ENCODE measurements at places on chromosomes 3 and 15.

GRCh38 chr3:79366414-79366813, 401.4 kb downstream of the ROBO1 start:
- no peak for DNase-seq

GRCh38 chr15:95254263-95254662, 1022.9 kb downstream of the MCTP2 start:
- DNase-seq: no peak

DNA sequence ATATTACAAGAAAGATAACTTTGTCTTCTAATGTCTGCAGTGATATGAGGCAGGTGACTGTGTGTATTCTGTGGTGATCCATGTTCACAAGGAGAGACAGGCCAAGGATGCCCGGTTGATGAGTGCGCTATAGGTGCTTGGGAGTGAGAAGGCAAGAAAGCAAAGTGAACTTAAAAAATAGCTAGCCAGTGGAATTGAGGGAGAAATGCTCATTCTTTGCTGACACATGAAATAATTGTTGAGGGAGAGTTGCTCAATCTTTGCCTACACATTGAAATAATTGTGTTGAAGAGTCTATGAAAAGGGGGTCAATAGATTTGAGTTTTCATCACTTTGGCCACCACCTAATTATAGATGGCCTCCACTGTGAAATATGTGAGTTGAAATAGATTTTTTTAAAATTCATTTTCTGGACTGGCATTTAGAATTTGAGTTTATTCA, 156.3 kb downstream of the LPP start:
- no peak for DNase-seq

DNA sequence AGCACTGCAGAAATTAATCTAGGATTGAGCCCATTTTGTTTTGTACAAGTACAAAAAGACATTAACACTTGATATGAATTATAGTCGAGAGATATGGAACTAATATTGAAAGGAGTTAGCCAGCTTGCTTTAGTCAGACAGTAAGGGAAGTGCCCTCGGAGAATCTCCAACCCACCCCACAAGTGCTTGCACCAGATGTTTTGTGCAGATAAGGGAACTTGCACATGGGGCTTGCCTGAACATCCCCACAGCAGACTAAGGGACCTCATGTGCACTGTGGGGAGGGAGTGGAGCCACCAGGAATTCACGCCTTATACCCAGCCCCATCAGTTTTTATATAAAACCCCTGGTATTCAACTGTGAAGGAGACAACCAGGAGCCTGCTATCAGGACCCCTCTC, 122.3 kb downstream of the EFHB start:
- DNase-seq: no peak

- no peak for DNase-seq
Observed at GRCh38 chr3:42934111-42934510, 28.2 kb downstream of the ZNF662 start.

DNA sequence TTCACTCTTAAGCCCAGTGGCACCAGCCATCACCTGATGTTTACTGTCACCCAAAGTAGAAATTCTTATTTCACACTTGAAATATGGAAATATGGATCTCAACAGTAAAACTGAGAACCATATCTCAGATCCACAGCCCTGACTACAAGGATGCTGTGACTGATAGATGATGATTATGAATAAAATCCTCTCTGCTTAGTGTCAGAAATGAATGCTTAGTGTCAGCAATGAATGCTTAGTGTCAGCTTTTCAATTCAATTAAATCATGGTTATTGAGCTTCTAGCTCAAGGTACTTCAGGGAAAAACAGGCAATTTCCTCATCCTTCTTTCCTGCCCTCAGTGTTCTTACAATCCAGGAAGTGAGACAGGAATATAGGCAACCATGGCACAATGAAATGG, 392.3 kb downstream of the LSAMP start:
- DNase-seq: no peak

DNA sequence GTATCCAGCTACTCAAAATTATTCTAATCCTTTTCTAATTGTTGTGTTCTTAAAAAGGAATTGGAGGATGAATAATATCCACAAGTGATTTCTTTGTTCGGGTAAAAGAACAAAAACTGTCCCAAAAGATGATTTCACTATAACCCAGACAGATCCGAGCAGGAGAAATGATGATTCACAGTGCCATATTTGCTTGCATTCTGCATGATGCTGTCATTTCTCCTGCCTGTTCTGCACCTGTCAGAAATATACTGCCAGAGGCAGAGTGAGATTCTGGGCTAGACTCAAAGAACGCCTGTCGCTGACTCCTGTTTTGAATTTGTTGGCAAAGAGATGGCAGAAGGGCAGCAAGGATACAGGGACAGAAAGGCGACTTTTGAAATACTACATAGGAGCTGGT, 34.7 kb upstream of the SLC24A5 start:
- DNase-seq: no peak
